HS-27A (cell line): ENCODE measurements at places on chromosomes 13 and 19.

GRCh38 chr13:112165712-112166111 lies 98.8 kb downstream of the SOX1 start:
- no peak for DNase-seq

DNA sequence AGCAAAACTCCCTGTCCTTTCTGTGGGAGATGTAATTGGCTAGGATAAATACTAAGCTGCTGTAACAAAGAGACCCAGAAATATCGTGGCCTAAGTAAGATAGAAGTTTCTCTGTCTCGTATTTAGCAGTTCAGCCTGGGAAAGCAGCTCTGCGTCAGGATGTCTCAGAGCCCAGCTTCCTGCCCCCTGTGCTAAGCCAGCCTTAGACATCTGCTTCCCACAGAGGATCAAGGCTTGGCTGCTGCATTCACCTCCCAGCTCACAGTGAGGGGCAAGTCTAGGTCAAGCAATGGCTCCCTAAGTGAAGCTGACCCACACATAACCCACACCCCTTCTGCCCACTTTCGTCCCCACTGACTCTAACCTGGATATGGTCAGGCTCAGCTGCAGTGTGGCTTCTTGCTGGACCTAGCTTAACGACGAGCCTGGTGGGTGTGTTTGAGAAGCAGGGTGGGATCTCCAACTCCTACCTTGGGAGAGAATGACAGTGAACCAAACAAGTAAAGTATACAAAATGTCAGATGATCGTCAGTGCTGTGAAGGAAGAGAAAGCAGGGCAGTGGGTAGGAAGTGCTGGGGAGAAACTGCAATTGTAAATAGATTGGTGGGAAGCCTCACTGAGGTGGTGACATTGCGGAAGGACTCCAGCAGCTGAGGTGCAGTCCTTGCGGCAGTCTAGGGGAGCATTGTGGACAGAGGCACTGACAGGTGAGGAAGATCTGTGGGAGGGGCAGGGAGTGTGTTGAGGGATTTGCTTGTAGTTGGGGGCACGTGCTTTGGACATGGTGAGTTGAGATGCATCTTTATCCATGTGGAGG lies 82.9 kb downstream of the TNFRSF19 start:
- no peak for DNase-seq

GRCh38 chr13:113507505-113508345 lies 17.2 kb upstream of the DCUN1D2 start:
- DNase-seq = no peak

- no peak for DNase-seq
These were observed 3.5 kb downstream of the HS6ST3 start for GRCh38 chr13:96093296-96094006.
